ENCODE measurements at places on chromosomes 3 and 15.

DNA sequence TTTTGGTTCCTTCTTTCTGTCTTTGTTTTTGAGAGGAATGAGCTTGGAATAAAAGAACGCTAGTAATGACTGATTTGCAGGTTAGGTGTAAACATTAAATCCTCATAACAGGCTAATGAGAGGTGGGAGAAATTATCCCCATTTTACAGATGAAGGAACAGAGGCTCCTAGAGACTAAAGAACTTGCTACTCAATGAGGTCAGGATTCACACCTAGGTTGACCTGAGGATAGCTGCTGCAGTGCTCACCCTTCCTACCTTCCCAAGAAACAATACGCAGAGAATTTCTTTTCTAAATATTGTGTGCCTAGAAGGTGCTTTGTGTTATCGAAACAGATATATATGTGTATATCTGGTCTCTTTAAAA is 106.3 kb downstream of the IGF1R start:
- DNase-seq = peak; percentile 63

DNA sequence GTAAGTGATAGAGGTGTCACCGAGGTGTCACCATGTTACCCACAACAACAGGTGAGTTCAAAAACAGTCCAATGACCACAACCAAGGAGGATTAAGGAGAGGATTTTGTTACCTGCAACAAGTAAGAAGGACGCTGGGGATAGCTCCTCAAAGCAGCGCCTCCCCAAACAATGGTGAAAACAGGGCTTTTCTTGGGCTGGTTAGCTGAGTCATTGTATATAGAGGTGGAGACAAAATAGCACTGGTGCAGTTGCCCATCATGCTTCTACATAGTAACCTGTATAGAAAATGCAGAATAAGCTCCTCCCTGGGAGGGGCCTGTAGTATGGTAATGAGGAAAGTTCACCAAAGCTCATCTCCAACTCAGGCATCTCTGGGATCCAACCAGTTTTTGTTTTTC is 116.9 kb upstream of the EIF1B start:
- no peak for DNase-seq

DNA sequence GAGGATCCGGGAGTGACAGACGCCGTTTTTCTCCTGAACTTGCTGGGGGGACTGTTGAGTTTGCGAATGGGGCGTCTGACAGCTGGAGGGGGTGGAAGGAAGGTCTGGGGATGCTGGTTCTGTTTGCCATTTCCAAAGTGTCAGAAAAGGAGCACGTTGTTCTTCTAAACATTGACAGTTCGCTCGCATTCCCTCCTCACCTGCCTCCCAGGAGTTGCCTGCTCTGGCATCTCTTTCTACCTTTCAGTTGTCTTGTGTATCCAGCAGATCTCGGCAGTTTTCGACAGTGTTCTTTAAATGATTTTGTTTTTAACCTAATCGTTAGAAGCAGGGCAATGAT is 829 bp downstream of the SELENOT start:
- DNase-seq = peak; percentile 53

- DNase-seq = no peak
Observed at GRCh38 chr15:90991587-90992285, 2.6 kb downstream of the PRC1 start.

DNA sequence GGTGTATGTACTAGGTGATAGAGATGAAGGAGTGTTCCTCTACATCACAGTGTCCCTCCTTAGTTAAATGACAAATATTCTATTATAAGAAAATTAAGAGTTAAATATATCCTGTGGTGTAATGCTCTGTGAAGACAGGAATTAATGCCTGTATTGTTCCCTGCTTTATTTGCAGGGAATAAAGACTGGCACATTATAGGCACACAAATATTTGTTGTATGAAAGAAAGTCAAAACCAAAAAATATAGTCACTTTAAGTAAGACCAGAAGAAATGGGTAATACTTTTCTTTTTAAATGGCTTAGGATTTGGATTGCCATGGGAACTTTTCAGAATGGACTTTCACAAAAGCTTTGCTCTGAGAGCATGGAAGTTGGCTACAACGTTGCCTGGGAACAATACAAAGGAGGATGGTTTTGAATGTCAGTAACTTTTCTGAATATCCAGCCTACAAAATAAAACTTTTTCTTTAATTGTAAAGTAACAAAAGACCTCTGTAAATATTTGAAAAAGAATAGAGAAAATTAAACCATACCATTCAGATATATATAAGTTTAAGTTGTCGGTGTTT is 158.0 kb upstream of the P2RY1 start:
- DNase-seq = no peak

GRCh38 chr15:53256457-53256856 is 466.3 kb upstream of the ONECUT1 start:
- no peak for DNase-seq

GRCh38 chr3:194465246-194465645 is 21.6 kb downstream of the ATP13A3 start:
- no peak for DNase-seq

DNA sequence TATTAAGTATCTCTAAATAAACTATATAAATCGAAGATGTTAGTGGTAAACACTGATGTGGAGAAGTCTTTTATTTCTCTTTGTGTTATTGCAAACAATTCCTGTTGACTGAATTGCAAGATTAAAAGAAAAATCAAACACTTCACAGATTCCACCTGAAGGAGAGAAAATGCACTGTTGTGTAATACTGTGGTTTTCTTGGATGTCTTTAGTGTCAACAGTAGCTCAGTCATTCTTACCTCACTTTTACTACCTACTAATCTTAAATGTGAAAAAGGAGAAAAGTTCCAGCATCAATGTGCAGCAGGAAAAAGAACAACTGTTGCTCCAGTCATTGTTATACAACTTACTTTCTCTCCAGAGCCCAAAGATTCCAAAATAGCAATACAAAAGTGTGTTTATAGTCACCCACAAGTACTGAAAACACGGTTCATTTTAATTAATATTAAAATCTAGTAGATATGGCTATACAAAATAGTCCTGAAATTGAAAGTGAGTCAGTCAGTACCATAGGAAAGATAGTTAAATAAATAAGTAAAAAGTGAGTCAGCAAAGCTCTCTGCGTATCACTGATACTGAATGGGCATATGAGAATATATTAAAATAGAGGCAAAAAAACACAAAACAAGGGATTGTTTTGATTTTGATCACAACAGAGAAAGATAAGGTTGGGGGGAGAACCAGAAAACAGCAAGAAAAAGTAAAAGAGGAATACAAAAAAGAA is 90.5 kb upstream of the CSPG5 start:
- no peak for DNase-seq

DNA sequence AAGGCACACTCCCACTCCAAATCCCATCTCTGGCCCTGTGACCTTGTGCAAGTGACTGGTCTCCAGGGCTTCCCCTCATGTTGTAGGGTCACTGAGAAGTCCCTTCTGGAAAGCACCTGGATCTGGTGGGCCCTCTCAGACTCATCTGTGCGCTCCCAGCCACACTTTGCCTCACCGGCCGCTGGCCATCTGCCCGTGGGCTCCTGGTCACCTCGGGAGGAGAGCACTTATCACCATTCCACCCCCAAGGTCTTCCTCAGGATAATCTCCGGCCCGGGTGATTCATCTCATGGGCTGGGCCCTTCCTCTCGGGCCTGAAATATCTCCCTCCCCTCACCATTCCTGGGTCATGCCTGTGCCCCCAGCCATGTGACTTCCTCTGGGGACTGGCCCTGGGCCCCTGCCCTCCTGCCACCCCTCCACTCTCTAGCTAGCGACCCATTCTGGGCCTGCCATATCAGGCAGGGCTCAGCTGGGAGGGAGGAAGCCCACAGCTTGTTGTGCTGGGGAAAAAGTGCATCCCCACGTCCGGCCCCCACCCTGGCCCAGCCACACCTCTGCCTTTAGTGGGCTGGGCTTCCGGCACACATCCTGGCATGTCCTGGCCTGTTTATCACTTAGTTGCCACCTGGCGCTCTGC is 10.6 kb upstream of the WNT7A start:
- no peak for DNase-seq

DNA sequence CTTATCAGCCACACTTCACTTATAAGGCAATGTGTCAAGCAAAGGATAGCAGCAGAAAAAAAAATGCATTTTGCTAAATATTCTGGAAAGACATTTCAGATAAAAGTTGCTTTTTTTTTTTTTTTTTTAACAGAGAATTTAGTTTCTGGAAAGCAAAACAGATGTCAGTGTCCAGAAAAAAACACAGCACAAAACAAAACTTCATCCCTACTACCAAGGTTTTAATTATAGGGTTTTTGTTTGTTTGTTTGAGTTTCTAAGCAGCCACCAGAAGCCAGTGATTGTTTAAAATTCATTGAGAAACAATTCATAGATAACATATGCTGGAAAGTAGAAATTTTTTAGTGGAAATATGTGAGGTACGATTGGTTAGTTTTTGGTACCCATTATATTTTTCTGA is 1202.7 kb downstream of the OTOL1 start:
- no peak for DNase-seq

- no peak for DNase-seq
Observed at GRCh38 chr3:114081037-114081436, 24.5 kb downstream of the QTRT2 start.

- DNase-seq = no peak
Observed at GRCh38 chr3:53624061-53624857, 129.8 kb downstream of the CACNA1D start.

DNA sequence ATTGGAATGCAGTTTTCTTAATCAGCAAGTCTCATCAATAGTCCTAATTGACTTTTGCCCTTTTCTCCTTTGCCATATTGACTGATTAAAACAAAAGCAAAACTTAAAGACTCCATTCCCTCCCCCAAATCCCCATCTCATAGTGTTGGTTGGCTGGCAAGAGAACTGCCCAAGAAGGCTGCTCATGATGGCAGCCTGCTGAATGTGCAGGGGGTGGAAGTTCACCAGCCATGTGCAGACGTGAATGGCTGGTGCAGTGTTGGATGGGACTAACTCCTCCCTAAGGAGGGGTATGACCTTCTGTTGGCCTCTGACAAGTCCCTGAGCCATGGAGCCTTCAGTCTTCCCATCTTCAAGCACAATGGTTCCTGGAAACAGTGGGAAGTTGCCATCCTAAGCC is 7.0 kb downstream of the SMAD3 start:
- no peak for DNase-seq

GRCh38 chr3:55474213-55474632 is 12.9 kb downstream of the WNT5A start:
- no peak for DNase-seq

DNA sequence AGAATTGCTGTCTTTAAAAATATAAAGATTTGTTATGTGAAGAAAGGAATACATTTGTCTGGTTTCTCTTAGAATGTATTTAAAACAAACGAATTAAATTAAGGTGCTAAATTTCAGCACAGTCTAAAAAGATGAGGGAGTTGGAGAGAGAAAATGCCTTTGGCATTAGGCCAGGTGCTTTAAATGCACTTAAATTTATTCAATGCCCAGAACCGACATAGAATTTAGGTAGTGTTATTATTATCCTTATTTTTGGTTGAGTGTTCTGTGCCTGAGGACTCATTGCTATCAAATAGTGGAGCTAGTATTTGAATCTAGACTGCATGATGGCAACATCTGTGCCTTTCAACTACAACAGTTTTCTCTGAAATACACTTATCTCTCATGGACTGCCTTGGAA is 287.5 kb downstream of the RBMS3 start:
- no peak for DNase-seq

- no peak for DNase-seq
Observed at GRCh38 chr3:159229116-159229680, 427.3 kb downstream of the MFSD1 start.

DNA sequence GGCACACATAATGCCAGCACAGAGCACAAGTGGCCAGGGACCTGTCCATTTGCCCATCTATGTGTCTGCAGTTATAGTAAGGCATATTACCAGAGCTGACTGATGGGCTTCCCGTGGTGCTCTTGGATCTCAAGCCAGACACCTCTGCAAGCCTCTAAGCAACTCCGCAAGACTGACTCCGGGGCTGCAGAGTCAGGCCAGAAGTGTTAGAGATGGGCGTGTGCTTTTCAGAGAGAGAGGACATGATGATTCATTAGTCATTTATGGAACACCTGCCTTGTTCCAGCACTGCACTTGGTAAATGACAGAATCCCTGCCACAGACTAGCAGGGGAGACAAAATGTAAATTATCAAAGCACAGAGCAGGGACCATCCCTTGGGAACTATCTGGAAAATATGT is 559.0 kb downstream of the PDCD6IP start:
- no peak for DNase-seq

DNA sequence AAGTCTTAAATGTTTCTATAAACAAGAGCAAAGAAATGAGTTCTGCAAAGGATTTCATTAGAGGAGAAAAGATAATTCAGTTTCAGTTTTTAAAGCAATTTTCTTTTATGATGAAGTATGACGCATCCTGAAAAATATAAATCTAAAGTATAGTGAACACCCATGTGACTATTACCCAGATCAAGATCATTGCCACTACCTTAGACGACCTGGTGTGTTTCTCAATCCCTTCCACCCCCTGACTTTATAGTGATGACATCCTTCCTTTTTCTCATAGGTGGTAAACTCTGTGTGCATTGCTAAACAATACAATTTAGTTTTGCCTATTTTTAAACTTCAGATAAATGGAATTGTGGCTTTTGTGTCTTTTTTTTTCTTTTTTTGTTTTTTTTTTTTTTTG is 8.4 kb downstream of the STT3B start:
- DNase-seq = no peak

DNA sequence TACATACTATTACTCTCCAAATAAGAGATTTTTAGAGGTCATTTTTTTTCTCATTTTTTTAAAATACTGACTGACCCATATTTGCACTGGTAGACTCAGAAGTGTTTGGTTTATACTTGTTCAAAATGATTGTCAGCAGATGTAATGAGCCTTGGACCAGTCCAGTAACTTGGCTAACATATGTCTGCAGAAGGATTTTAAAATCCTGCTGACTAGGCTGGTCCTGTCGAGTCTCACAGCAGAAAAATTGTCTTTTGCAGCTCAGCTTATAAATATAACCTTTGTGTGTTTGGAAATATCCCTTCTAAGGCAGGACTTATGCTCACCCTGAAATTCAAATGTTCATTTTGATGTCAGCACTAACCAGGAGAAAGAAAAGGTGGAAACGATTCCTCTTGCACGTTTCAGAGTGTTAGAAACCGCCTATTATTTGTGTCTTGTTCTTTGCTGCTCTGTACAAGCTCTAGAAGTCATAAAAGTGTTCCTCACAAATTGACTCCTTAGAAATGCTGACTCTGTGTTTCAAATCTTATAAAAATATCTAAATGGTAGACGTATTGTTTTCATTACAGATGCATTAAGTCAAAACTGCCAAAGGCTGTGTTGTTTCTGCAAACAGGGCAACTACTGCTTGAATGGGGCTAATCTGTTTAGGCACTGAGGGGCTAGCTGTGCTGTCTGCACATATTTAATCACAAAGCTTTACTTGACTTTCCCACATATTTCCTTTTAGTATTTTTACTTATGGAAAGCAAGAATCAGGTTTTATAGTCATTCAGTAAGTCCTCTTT is 95.3 kb downstream of the CHL1 start:
- no peak for DNase-seq

DNA sequence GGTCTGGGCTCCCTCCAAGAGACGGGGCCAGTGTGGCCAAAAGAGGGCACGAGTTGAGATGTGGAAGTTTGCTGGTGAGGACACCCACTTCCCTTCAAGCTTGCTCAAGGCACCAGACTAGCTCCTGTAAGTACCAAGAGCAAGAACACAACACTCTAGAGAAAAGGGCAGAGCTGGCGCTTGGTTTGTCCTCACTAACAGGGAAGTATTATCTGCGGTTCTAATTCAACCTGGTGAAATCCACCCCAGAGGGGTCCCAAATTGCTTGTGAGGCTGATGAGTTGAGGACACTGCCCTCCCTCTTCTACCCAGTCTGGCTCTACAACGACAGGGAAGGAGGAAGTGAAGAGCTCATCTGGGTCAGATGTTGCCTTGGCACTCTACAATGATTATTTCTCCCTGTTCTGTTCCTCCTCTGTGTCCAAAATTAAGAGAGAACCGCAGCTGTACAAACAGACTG is 16.9 kb upstream of the FSIP1 start:
- no peak for DNase-seq

- no peak for DNase-seq
Observed at GRCh38 chr3:21273259-21274025, 477.6 kb downstream of the ZNF385D start.

Data from kidney glomerular epithelial cell (primary cell).